A549 treated with CpdA at 1 μM for 4 hours (cell line): ENCODE measurements at places on chromosomes 7 and 10. TPM values are rescaled to one million over a fixed set of nuclear protein-coding genes. Genes with fewer than 3 reads are reported as not detected.

The MUC3A gene
- 8.9 to 15.9 TPM (median 12.7 TPM) in 5 replicates for total RNA-seq

The OR6V1 gene
- total RNA-seq = not detected in 5 replicates

The OR9A2 gene
- not detected in 5 replicates for total RNA-seq

The NPSR1 gene
- not detected in 5 replicates for total RNA-seq

The UPK3B gene
- 9.7 to 18.3 TPM (median 17.2 TPM) in 5 replicates for total RNA-seq

The NYAP1 gene
- total RNA-seq = 0.77 to 1.3 TPM (median 1.2 TPM) in 5 replicates

The CPA4 gene
- 5.8 to 8.1 TPM (median 6.5 TPM) in 5 replicates for total RNA-seq

The FAM180A gene
- total RNA-seq = 0.06 TPM in 1 of 5 replicates, not detected in the others

The AKR1C3 gene
- total RNA-seq = 1,177 to 1,248 TPM (median 1,201 TPM) in 5 replicates

The SUPV3L1 gene
- 35.4 to 39.2 TPM (median 37.9 TPM) in 5 replicates for total RNA-seq

The PRSS37 gene
- not detected in 5 replicates for total RNA-seq

The VWA2 gene
- total RNA-seq = not detected in 5 replicates

The SFTPA1 gene
- not detected in 5 replicates for total RNA-seq

The GSTK1 gene
- total RNA-seq = 107 to 120 TPM (median 118 TPM) in 5 replicates

The AKR1E2 gene
- total RNA-seq = 6.0 to 9.2 TPM (median 7.5 TPM) in 5 replicates

The KIAA1549 gene
- total RNA-seq = 6.3 to 8.3 TPM (median 7.3 TPM) in 5 replicates

The CTTNBP2 gene
- 0.16 to 0.58 TPM (median 0.39 TPM) in 5 replicates for total RNA-seq

The TMEM236 gene
- total RNA-seq = 0.05 to 0.12 TPM (median 0.07 TPM) in 5 replicates

The SPAG6 gene
- not detected in 5 replicates for total RNA-seq

The POMZP3 gene
- total RNA-seq = 18.7 to 25.8 TPM (median 23.5 TPM) in 5 replicates

The TRIL gene
- total RNA-seq = not detected in 5 replicates
